ENCODE measurements at places on chromosomes 4 and X.

- no peak for DNase-seq
Observed at GRCh38 chr4:11312389-11312788, 116.3 kb downstream of the HS3ST1 start.

- DNase-seq: no peak
Observed at GRCh38 chr4:38069271-38069760, 109.1 kb downstream of the PTTG2 start.

DNA sequence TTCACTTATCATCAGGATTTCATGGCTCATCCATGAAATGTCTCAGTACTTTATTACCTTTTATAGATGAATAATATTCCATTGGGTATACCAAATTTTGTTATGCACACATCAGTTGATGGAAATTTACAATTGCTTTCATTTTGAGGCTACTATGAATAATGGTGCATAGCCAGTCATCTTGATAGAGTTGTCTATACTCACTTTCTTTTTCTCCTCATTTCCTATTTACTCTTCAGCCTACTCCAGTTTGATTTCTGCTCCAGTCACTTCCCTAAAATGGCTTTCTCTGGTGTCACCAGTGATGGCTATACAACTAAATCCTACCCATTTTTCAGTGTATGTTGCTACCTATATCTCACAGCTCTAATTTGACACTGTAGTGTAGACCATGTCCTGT is 743.5 kb upstream of the MAGEB2 start:
- DNase-seq: no peak

- no peak for DNase-seq
Observed at GRCh38 chrX:16633754-16634153, 16.2 kb upstream of the S100G start.

- DNase-seq: no peak
Observed at GRCh38 chrX:134734466-134734952, 76.2 kb upstream of the PLAC1 start.

DNA sequence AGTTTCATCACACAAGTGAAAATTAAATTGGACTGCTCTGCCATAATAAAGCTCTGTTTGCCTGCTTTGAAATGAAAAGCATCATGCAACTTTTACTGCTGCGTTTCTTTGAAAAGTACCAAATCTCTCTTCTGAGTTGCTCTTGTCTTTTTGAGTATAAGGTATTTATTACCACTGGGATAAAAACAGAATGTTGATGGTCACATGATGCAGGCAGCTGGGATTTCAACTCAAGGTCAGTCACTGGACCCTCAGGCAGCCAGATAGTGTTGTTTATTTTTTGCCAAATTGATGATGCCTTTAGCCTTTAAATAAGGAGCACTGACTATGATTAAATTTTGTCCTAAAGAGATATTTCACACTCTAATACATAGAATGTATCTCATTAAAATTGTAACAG is 32.7 kb downstream of the DMD start:
- DNase-seq: no peak

DNA sequence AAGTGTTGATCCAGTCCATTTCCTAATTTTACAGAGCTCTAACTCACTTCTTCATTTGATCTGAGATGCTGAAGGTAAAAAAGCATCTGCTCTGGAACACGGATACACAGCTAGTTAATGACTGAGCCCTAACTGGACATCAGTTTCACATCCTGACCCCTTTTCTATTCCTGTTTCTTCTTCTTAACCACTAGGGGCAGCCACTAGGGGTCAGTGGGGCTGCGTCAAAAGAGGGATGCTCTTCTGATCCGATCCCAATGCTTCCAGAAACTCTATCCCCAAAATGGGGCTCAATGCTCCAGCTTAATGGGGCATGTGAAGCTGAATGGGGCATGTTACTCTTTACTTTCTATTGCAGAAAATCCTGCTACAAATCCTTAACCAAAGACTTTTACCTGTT is 33.4 kb upstream of the PHKA2 start:
- no peak for DNase-seq

DNA sequence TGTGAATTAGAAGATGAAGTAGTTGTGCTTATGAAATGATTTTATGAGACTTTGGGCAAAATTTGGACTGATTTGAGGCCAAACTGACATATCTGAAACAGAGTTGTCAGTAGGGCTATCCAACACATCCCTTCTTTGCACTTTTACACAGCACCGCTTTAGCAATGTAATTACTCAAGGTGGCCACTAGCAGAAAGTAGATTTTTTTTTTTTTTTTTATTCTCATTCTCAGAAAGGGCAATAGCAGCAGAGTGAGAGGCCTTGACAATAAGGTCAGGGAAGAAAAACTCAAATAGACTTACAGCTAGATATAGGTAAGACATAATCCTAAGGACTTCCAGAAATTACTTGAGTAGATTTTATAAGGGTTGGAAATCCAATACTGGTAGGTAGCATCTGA is 414.3 kb downstream of the NAP1L3 start:
- DNase-seq: no peak

GRCh38 chr4:37693450-37694190 is 7.4 kb upstream of the RELL1 start:
- no peak for DNase-seq

DNA sequence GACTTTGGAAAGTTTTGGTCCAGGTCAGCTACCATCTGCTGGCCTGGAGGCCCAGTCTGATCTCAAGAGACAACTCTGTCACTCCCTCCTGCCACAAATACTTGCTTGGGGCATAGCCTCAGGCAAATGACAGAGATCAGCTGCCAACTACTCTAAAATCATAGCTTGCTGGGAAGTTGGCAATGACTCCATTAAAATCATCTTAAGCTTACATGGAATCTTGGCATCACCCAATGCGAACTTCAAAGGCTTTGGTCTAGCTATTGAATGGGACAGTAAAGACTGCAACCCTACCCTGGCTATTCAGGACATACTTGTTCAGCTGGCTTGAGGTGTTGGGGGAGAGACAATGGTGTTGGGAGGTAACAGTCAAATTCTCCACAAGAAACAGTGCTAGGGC is 7.0 kb upstream of the USO1 start:
- no peak for DNase-seq

DNA sequence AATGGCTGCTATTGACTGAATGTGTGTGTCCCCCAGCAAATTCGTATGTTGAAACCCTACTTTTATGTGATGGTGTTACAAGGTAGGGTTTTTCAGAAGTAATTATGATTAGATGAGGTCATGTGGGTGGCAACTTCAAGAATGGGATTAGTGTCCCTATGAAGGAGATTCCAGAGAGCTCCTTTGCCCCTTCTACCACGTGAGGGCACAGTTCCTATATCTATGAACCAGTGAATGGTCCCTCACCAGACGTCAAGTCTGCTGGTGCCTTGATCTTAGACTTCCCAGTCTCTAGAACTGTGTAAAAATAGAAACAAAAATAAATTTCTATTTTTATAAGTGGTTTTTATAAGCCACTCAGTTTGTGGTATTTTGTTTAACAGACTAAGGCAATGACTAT is 1137.6 kb upstream of the IGFBP7 start:
- DNase-seq: no peak

GRCh38 chr4:41400296-41400695 is 137.7 kb upstream of the LIMCH1 start:
- DNase-seq: no peak

DNA sequence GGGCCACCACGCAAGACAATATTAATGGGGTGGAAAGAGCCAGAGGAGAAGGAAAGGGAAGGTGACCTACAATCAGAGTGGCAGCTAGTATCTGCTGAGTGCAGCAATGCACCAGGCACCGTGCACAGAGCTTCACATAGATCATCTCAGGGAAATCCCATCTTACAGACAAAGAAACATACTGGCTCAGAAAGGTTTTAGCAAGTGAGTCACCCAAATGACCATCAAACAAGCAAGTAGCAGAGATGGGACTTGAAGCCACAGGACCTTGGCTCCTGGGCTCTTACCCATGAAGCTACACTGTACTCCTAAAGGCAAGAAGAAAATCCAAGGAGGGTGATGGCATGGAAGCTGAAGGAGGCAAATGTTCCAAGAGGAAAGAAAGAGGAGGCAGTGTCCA is 6.8 kb downstream of the ANXA5 start:
- DNase-seq: no peak

DNA sequence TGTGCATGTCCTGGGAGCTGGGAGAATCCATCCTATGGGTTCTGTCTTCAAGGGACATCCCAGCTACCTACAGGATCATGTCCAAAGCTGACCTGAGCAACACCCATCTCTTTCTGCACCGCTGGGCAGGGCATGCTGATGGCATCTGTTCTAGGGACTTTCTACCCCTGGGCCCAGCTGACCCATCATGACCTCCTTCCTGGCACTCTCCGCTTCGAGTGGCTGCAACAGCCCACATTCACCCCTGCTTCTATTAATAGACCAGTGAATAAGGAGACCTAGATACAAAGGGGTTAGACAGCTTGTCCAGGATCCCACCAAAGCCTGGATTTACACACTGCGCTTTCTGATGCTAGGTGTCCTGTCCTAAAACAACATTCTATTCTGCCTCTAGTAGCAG is 44.6 kb upstream of the GPR173 start:
- no peak for DNase-seq

DNA sequence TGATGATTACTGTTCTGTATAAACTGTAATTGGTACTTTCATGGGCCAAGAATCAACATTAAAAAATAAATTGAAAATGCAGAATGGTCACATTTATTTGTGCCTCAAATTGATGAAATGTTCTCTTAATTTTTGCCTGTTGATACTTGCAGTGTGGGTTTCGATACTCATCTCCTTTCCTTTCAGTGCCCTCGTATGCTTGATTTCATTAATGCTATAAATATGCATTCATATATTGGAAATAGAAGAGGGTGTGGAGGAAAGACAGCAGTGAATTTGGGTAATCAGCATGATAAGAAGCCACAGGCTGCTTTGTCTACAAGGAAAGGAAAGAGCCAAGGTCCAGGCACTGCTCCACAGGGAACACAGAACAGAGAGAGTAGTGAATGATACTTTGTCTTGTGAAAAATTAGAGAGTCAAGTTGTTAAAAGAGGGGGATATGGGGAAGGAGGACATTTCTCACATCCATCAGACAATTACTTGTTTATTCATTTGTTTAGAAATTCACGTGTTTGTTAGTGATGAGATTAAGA is 1.0 kb upstream of the DDX60 start:
- no peak for DNase-seq

DNA sequence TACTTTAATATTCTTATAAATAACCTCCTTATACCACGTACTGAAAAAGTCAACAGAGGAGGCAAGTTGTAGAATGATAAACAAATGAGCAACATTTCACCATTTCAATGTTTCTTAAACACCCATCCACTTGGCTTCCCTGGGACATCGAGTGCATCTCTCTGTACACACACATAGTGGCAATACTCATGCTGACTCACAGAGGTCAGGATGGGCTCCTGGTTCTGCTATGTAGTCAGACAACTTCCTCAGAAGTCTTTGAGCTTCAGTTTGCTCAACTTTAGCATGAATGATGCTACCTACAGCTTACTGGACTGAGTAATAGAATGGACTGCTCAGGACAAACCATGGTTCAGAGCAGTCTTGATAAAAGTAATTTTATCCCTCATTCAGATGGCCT is 56.9 kb downstream of the MAD2L1 start:
- no peak for DNase-seq

- DNase-seq: no peak
Observed at GRCh38 chrX:15055146-15055930, 182.1 kb downstream of the MOSPD2 start.

- DNase-seq: no peak
Observed at GRCh38 chrX:152989292-152989658, 4.6 kb downstream of the PNMA5 start.

DNA sequence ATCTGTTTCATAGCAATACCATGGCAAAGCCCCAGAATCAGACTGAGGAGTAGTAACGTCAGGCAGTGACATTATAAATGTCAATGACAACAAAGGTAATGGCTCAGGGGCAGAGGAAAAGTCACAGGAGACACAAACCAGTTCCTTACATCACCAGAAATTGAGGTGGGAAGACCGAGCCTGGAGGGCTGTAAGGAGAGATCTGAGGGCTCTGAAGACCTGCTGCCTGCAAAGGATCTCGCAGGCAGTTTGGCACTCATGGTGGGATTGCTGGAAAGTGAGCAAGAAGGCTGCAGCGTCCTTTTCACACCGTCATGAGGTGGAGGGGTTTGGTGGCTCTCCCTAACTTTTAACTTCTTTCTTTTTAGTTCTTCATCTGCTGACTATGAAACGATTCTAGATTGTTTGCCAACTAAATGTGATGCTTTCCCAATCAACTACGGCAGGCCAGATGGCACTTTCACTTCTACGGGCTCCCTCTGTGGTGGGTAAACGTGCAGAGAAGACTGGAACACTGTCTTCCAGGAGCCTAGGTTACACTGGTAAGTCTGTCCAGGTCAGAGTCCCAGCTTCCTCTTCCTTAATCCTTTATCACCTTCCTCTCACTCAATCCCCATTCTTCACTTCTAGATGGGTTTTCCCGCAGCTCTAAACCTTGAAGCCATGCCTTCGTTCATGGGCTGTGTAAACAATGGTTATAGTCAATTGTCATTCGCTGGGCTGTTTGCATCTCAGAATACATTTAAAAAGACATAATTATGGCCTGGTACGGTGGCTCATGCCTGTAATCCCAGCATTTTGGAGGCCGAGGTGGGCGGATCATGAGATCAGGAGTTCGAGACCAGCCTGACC is 58.2 kb downstream of the TBC1D9 start:
- no peak for DNase-seq

DNA sequence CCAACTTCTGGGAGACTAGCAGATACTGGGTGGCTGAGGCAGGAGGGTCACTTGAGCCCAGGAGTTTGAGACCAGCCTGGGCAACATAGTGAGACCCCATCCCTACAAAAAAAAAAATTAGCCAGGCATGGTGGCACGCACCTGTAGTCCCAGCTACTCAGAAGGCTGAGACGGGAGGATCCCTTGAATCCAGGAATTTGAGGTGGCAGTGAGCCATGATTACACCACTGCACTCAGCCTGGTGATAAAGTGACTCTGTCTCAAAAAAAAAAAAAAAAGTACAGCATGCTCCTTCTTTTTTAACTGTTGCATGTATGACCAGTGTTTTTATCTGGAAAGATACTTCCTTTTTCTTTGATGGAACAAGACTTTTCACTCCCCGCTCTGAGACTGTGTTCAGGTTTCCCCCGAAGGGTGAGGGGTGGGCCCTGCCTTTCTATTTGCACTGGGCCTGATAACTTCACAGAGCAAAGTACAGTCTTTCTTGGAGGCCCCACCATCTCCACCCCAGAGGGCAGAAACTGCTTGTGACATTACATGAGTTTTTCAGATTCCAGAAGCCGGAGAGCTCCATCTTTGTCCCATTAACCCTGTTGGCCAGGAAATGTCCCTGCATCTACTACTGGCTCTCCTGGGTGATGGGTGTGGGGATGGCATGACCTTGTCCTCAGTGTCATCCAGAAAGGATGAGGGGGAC is 35.2 kb downstream of the NYX start:
- DNase-seq: no peak

DNA sequence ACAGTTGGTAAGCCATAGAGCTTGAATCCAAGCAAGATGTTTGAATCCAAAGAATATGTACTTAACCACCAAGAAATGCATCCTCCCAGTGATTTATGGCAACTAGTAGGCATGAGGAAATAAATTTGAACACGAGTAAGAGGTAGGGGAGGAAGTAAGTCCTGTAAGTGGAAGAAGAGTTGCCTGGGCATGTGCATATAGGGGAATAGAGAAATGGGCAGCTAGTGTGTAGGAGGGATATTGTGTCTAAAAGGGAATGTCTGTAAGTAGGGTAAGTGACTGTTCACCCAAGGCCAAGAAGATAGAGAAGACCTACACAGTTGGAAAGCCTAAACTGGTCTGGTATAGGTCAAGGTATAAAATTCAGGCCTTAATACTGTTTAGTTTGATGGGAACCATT is 4.6 kb downstream of the SH3BGRL start:
- no peak for DNase-seq

- no peak for DNase-seq
Observed at GRCh38 chr4:61992351-61992750, 792.2 kb downstream of the ADGRL3 start.

All from stimulated activated CD8-positive, alpha-beta memory T cell treated with anti-CD3 and anti-CD28 coated beads, Interleukin-7, amount 100 ng/mL, for 1 hour (primary cell).